ENCODE measurements at places on chromosomes 4 and X.

- DNase-seq, result no peak
Observed at GRCh38 chr4:107863850-107864371, 39.2 kb downstream of the SGMS2 start.

GRCh38 chrX:1330605-1331004 is 6.0 kb upstream of the IL3RA start:
- DNase-seq, result no peak

- DNase-seq, result no peak
Observed at GRCh38 chrX:136214551-136214950, 36.6 kb downstream of the MAP7D3 start.

DNA sequence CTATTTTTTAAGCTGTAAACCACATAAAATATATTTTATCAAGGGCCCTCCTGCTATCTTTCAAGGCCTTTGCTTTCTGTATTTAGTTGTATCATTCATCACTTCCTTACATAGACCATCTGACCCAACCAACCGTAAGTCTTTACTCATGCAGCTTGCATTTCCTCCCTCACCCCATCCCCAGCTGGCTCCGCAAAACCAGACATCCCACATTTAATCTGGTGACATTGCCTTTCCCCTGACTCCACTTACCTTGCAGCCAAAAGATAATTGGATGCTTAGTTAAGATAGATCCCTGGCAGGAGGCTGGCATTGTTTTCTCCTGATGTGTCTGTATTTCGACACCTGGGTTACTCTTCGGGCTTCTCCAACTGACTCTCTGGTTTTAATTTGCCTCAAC is 183.7 kb upstream of the LDB2 start:
- DNase-seq, result no peak
